ENCODE measurements at places on chromosomes 7 and 10.
A peak's percentile ranks its signal among the peaks of the same experiment; 100 is the strongest.

GRCh38 chr7:39811161-39811614, 138.9 kb upstream of the CDK13 start:
- DNase-seq = no peak

- DNase-seq = no peak
These were observed 78.8 kb downstream of the DNMBP start for GRCh38 chr10:99930731-99931550.

DNA sequence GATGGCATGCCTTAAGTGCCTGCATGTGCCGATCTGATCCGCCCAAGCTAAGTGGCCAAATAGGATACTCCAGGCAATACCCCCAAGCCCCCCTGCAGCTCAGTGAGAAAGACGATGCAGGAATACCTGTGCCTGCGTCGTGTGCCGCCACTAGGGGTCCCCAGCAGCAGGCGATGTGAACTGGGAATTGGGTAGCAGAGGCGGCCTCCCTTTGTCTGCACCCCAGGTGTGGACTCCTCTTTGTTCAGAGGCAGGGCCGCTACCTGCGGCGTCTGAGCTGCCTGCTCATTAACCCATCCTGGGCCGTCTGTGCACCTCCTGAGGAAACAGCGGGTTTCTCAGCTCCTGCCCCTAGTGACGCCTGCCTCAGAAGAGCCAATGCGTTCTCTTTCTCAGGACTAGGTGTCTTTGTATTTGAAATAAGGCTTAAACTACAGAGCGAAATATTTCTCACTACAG, 4.8 kb upstream of the CHN2 start:
- DNase-seq = peak; percentile 40

GRCh38 chr10:133375357-133376115, 2.4 kb upstream of the ECHS1 start:
- DNase-seq = no peak

GRCh38 chr7:104156842-104157277, 51.0 kb downstream of the ORC5 start:
- DNase-seq = no peak

DNA sequence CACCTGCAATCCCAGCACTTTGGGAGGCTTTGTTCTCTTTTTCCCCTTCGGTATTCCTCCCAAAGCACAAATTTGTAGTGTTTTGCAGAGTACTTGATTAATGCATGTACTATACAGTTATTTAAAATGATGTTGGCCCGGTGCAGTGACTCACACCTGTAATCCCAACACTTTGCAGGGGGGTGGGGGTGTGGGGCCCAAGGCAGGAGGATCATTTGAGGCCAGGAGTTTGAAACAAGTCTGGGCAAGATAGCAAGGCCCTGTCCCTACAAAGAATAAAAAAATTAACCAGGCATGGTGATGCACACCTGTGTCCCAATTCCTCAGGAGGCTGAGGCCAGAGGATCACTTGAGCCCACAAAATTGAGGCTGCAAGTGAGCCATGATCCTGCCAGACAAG, 26.8 kb upstream of the FOXK1 start:
- no peak for DNase-seq

DNA sequence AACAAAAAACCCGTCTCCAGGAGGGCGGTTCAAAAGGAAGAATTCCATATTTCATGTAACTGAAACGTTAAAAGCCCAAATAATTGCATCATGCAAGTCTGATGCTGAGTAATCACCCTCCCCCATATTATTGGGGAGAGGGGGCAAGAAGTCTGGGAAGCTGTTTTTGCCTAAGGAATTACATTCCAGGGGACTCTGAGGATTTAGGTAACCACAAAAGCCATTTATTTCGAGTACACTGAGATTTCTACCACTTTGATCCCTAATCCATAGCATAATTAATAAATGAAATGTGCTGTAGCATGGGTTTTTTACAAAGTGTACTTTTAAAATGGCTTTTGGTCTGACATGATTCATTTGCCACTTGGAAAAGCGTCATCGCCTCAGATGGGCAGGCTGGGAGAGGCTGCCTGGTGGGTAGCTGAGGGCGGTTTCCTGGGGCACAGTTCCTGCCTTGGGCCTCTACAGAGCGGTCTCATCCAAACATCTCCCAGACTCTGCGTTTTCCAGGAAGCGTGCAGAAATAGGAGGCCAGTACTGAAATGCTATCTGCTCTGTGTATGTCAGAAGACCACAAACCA, 106.5 kb downstream of the TCF7L2 start:
- no peak for DNase-seq

GRCh38 chr10:44578271-44578670, 193.4 kb upstream of the CXCL12 start:
- DNase-seq = no peak

GRCh38 chr10:60594476-60595051, 183.7 kb upstream of the CDK1 start:
- DNase-seq = no peak

Data from NK-92 treated with Interleukin-12 subunit alpha and Interleukin-12 subunit beta, amount 100 ng/mL, for 24 hours (cell line).